ENCODE measurements at places on chromosomes 2 and 18. TPM values are rescaled to one million over a fixed set of nuclear protein-coding genes. Genes with fewer than 3 reads are reported as not detected.
A peak's percentile ranks its signal among the peaks of the same experiment; 100 is the strongest.

GRCh38 chr2:200442471-200442870 is 67.4 kb downstream of the KCTD18 start:
- no peaks in the 10 kb centered on the region for H3K4me1 ChIP-seq
- no peaks in the 10 kb centered on the region for H3K27me3 ChIP-seq
- H3K27ac ChIP-seq, result no peak overlapping the region

- no peaks in the 10 kb centered on the region for H3K36me3 ChIP-seq
- no peak for DNase-seq
- no peak overlapping the region for H3K27ac ChIP-seq
- H3K27me3 ChIP-seq, result peaks cover 4% of the 10 kb centered on the region
Observed at GRCh38 chr2:165716091-165716490, 78.0 kb downstream of the GALNT3 start.

- peaks cover 13% of the 10 kb centered on the region for H3K4me1 ChIP-seq
- DNase-seq, result no peak
- no peak overlapping the region for H3K4me3 ChIP-seq
- H3K27ac ChIP-seq, result no peak overlapping the region
- no peaks in the 10 kb centered on the region for H3K27me3 ChIP-seq
- H3K36me3 ChIP-seq, result no peaks in the 10 kb centered on the region
Observed at GRCh38 chr2:5409898-5410381, 282.2 kb upstream of the SOX11 start.

DNA sequence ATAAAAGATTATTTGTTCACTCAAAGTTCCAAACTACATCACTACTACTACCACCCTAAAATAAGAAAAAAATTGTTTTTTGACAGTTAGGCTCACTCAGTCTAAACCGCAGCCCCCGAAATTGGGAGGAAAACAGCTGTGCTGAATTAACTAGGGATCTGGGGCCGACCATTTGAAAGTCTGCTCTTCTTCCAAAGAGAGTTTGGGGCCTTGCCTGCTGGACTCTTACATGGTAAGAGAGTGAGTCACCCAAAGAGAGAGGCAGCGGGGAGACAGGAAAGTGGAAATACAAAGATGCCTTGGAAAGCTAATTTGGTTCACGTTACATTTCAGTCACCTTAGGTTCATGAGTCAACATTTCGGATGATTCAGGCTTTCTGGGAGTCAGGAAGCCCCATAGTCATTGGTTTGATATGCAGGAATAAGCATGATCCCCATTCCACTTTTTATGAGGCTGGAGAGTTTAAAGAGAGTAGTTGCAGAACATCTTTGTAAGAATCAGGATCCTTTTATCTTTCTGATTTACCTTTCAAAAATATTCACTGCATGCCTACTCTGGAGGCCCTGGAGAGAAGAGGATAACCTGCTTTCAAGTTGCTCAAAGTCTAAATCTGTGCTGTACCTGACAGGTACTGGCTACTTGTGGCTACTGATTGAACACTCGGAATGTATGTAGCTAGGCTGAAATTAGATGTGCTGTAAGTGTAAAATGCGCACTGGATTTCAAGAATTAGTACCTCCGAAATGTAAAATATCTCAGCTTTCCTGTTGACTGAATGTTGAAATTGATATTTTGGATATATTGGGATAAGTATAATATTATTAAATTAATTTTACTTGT is 995 bp upstream of the RTN4 start:
- peaks cover 35% of the 10 kb centered on the region for H3K4me1 ChIP-seq
- peak; percentile 50 for DNase-seq
- no peaks in the 10 kb centered on the region for H3K27me3 ChIP-seq
- H3K27ac ChIP-seq, result peak overlapping the region; percentile 99
- peak overlapping the region; percentile 96 for H3K4me3 ChIP-seq
- H3K36me3 ChIP-seq, result no peaks in the 10 kb centered on the region

DNA sequence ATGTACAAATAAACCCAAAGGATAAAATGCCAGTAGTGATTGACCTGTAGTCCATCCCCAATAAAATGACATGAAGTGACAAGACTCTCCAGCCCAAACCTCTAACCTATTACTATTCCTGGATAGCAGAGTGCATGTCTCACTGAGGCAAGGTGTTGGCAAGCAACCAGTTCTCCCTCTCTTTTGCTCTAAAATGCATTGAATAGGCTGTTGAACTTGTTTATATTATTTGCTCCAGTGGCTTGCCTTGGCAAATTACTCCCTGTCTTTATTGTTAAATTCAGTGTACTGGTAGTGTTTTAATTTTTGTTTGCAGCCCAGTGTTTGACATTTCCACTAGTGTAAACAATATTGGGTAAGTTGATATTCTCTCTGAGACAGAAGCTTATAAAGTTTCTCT is 70.5 kb downstream of the CSRNP3 start:
- H3K27me3 ChIP-seq, result no peaks in the 10 kb centered on the region
- H3K4me3 ChIP-seq, result no peak overlapping the region
- peaks cover 10% of the 10 kb centered on the region for H3K4me1 ChIP-seq
- H3K27ac ChIP-seq, result no peak overlapping the region
- H3K36me3 ChIP-seq, result peaks cover 8% of the 10 kb centered on the region
- DNase-seq, result no peak

GRCh38 chr18:74440808-74441427 is 16.2 kb downstream of the DIPK1C start:
- H3K27ac ChIP-seq, result no peak overlapping the region
- H3K4me3 ChIP-seq, result no peak overlapping the region
- peaks cover 34% of the 10 kb centered on the region for H3K27me3 ChIP-seq

- H3K4me3 ChIP-seq, result peak overlapping the region; percentile 90
- H3K36me3 ChIP-seq, result no peaks in the 10 kb centered on the region
- peaks cover 9% of the 10 kb centered on the region for H3K4me1 ChIP-seq
- peak; percentile 54 for DNase-seq
- peaks cover 11% of the 10 kb centered on the region for H3K27me3 ChIP-seq
- peak overlapping the region; percentile 97 for H3K27ac ChIP-seq
Observed at GRCh38 chr2:156400706-156401678, 35.2 kb upstream of the GPD2 start.

- no peak for DNase-seq
- H3K4me3 ChIP-seq, result peak overlapping the region; percentile 88
- H3K4me1 ChIP-seq, result peaks cover 35% of the 10 kb centered on the region
- H3K36me3 ChIP-seq, result peaks cover 3% of the 10 kb centered on the region
Observed at GRCh38 chr2:127700527-127701192, 637 bp upstream of the SFT2D3 start.

SERPINB11 gene
- not detected for total RNA-seq

- H3K27me3 ChIP-seq, result no peaks in the 10 kb centered on the region
- DNase-seq, result no peak
- peaks cover 10% of the 10 kb centered on the region for H3K4me1 ChIP-seq
- no peaks in the 10 kb centered on the region for H3K36me3 ChIP-seq
- H3K27ac ChIP-seq, result peak overlapping the region; percentile 50
Observed at GRCh38 chr2:59389240-59389639, 1148.1 kb upstream of the FANCL start.

TUBB8B gene
- 0.31 TPM for total RNA-seq

Data from mesothelial cell of epicardium (in vitro differentiated cells).